ENCODE measurements at places on chromosomes 5 and 9.

- no peak for DNase-seq
Observed at GRCh38 chr9:4382722-4383317, 83.0 kb upstream of the GLIS3 start.

GRCh38 chr9:4866239-4866969 is 73.7 kb downstream of the RCL1 start:
- no peak for DNase-seq

GRCh38 chr5:147170603-147171002 is 64.2 kb upstream of the STK32A start:
- no peak for DNase-seq

GRCh38 chr5:172562443-172562842 is 78.6 kb upstream of the NEURL1B start:
- DNase-seq, result no peak
